ENCODE measurements at places on chromosomes 4 and X. TPM values are rescaled to one million over a fixed set of nuclear protein-coding genes. Genes with fewer than 3 reads are reported as not detected.

The TMEM255A gene
- total RNA-seq, result 0.28 TPM

The RIBC1 gene
- total RNA-seq, result 0.39 TPM

The ADGRL3 gene
- 15.2 TPM for total RNA-seq

The GPRIN3 gene
- 3.2 TPM for total RNA-seq

The TMEM154 gene
- total RNA-seq, result 1.7 TPM

The STATH gene
- not detected for total RNA-seq

The PHKA1 gene
- total RNA-seq, result 7.5 TPM

The RNF150 gene
- total RNA-seq, result 6.1 TPM

The TLR10 gene
- 0.14 TPM for total RNA-seq

The TRIM61 gene
- 0.38 TPM for total RNA-seq

The CPZ gene
- total RNA-seq, result 43.1 TPM

The QRFPR gene
- 1.3 TPM for total RNA-seq

The MAP7D2 gene
- 0.90 TPM for total RNA-seq

The ATP1B4 gene
- total RNA-seq, result not detected

The GPR173 gene
- total RNA-seq, result 7.7 TPM

The RHOXF2 gene
- not detected for total RNA-seq

The GSTCD gene
- total RNA-seq, result 39.1 TPM

The FDCSP gene
- total RNA-seq, result not detected

The NLGN4X gene
- 86.8 TPM for total RNA-seq

The HSFX4 gene
- total RNA-seq, result not detected

The FAM241A gene
- total RNA-seq, result 0.63 TPM

The GC gene
- total RNA-seq, result 0.21 TPM

The GAGE2A gene
- total RNA-seq, result not detected

The MAGEC2 gene
- total RNA-seq, result not detected

The BEND2 gene
- total RNA-seq, result not detected

The TNIP3 gene
- not detected for total RNA-seq

The WDR17 gene
- total RNA-seq, result 4.3 TPM

The PPID gene
- total RNA-seq, result 52.5 TPM

The SPON2 gene
- total RNA-seq, result 2.2 TPM
